ENCODE measurements at places on chromosomes 4 and X.

GRCh38 chrX:40227125-40227524, 129.4 kb upstream of the BCOR start:
- DNase-seq, result no peak

DNA sequence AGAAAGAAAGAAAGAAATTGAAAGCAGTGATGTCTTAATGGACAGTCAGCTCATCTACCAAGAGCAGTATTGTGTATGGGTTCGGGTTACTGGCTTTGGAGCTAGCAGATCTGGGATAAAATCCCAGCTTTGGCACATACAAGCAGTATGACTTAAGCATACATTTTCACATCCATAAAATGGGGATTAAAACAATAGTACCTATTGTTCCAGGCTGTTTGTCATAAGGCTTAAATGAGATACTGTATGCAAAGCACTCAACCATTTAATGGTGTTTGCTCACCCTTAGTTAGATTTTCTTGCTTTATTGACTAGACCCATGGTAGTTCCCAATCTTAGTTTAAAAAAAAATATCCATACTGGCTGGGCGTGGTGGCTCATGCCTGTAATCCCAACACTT, 7.8 kb upstream of the TMEM164 start:
- DNase-seq, result no peak

- no peak for DNase-seq
Measured at GRCh38 chrX:130628516-130628915, 226.7 kb downstream of the RBMX2 start.

GRCh38 chrX:78796916-78797315, 49.4 kb downstream of the LPAR4 start:
- DNase-seq, result no peak

- no peak for DNase-seq
Measured at GRCh38 chrX:53195401-53195800, 29.6 kb downstream of the KDM5C start.

- DNase-seq, result no peak
Measured at GRCh38 chr4:122900314-122900713, 22.1 kb downstream of the NUDT6 start.

- no peak for DNase-seq
Measured at GRCh38 chr4:48315728-48316630, 25.4 kb upstream of the SLAIN2 start.

DNA sequence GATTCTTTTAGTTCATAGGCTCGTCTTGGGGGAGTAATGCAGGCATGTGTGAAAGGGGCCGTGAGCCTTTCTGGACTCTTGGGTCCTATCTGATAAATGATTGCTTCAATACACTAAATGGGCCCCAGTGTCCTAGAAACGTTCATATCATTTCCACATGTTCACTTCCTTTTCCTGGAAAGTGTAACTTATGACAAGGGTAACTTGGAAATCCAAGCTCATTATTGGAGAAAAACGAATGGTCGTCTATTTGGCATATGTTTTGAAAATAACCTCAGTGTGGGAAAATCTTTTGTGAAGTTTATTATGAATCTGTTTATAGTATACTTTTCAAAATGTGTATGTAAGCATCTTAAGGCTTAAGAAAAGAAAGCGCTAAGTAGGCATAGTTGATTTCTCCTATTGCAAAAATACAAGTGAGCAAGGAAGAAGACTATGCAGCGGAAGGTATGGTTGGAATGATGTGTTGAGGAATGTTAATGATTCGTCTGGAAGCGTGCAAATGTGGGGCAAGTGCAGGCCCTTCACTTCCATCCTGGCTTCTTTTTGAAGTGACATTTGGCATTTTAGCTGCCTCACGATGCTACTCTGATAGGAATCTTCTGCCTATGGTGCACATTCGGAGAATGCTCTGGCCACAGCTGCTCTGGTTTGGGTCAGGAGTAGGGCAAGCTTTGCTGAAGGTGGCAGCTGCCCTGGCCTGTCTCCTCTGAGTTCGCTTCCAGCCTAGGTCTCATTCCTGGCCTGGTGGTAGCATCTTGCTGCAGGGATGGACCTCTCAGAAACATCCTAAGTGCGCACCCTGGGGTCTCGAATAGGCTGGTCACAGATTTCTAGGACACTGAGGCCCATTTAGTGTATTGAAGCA, 49.5 kb upstream of the STOX2 start:
- DNase-seq, result no peak

GRCh38 chr4:182465979-182466378, 222.8 kb downstream of the TENM3 start:
- DNase-seq, result no peak

All from non-pigmented ciliary epithelial cell (primary cell).